ENCODE measurements at places on chromosomes 16 and 17.

GRCh38 chr16:85717393-85718152 lies 28.8 kb upstream of the GINS2 start:
- DNase-seq: no peak

DNA sequence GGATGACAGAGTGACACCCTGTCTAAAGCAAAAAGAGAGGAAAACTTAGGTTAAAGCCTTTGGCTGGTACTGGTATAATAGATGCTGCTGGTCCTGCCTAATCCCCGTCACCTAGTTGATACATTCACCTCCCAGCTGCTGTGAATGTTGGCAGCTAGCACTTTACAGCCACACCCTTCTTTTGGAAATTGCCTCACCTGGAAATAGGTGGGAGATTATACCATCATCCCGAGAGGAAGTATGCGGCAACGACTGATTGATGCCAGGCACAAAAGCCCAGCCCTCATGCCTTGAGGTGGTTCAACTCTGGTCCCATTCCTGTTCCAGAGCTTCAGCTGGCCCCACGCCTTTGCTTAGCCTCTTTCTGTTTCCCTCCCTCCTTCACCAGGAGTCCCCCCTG lies 53.2 kb upstream of the SIAH1 start:
- no peak for DNase-seq

- no peak for DNase-seq
Measured at GRCh38 chr16:68781784-68782183, 44.7 kb downstream of the CDH1 start.

- DNase-seq: no peak
Measured at GRCh38 chr17:33497623-33498022, 204.5 kb upstream of the ASIC2 start.

DNA sequence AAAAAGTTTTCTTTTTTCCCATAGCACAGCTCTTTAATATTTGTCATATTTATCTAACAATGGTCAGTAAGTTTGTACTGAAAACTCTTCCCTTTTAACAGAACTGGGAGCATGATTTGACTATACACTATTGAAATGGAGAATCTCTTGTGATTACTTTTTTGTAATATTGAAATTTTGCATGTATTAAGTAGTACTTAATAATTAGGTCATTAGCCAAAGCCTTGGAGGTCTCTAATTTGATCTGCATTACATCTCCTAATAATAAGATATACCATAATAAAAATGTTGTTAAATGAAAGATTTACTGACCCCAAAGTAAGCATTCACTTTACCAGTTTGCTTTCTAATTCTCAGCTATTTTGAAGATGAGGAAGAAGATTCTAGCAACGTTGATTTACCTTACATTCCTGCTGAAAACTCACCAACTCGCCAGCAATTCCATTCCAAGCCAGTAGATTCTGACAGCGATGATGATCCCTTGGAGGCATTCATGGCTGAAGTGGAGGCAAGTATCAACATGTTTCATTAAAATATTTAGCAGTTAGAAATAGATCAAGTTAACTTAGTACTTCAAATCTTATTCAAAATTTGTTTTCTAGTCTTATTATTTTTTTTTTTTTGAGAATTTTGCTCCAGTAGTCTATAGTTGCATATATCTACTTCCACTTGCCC lies 18.2 kb downstream of the DDX42 start:
- no peak for DNase-seq

DNA sequence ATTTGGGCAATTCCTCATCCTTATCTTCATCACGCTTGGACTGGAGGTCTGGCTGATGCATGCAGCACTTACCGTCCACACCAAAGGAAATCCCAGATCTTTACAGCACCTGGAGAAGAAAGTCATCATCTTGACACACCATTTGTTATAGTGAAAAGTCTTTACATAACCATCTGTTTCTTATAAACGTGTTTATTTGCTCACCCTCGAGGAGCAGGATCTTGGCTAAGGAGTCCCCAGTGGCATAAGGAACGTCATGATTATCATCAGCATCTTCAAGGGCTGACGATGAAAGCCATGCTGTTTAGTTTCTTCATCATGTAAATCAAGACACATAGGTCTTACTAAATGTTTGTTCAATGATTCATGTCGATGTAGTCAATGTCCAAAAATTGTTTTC lies 248.8 kb upstream of the ELAC2 start:
- no peak for DNase-seq

DNA sequence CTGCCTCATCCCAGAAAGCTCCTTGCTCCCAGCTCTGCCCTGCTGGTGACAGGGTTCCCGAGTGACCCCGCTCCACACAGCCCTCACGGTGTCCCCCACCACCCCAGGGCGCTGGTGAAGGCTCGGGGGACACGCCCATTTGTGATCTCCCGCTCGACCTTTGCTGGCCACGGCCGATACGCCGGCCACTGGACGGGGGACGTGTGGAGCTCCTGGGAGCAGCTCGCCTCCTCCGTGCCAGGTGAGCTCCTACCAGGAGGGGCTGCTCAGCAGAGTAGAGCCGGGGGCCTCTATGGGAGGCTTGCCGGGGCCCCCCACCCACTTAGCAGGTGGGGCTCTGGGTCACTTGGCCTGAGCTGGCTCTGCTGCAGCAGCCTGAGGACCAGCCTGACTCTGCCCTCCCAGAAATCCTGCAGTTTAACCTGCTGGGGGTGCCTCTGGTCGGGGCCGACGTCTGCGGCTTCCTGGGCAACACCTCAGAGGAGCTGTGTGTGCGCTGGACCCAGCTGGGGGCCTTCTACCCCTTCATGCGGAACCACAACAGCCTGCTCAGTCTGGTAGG lies 11.2 kb downstream of the GAA start:
- no peak for DNase-seq

DNA sequence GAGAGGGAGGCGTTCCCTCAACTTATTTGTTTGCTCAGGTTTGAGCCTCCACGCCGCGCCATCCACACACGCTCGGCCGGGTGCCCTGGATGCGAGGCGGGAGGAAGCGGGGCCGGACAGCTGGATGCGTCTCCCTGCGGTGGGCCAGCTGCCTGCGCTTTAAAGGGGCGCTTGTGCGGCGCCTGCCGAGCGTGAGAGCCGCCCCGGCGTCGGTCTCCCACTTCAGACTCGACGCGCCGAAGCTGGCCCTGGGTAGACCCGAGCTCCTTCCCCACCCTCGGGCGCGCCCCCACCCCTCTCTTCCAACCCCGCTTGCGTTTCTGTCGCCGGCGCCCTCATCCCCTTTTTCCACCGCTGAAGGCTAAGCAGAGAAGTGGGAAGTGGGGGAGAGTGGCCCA lies 527 bp upstream of the CHAD start:
- no peak for DNase-seq

DNA sequence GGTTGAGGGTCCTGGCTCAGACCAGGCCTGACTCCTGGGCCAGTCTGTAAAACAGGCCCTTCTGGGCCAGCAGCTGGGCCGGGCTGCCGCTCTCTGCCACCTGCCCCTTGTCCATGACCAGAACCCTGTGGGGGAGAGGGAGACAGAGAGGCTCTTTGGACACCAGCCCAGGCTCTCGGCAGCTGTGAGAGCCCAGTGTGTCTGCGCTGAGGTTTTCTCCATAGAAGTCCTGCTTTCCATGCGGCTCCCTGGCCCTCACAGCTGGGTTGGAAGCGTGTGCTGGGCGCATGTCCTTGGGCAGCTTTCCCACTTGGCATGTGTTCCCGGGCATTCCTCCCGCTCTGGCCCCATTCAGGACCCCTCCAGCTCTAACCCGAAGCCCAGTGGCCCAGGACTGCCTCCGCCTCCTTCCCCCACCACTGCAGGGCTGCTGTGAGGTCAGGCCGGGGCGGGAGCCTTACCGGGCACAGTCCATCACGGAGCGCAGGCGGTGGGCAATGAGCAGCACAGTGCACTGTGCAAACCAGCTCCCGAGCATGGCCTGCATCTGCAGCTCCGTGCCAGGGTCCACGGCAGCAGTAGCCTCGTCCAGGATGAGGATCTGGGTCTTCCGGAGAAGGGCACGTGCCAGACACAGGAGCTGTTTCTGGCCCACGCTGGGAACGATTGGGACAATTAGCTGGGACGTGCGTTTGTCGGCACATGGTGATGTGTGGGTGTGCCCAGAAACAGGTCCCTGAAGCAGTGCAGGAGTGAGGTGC lies 73.0 kb downstream of the ABCC6 start:
- no peak for DNase-seq

DNA sequence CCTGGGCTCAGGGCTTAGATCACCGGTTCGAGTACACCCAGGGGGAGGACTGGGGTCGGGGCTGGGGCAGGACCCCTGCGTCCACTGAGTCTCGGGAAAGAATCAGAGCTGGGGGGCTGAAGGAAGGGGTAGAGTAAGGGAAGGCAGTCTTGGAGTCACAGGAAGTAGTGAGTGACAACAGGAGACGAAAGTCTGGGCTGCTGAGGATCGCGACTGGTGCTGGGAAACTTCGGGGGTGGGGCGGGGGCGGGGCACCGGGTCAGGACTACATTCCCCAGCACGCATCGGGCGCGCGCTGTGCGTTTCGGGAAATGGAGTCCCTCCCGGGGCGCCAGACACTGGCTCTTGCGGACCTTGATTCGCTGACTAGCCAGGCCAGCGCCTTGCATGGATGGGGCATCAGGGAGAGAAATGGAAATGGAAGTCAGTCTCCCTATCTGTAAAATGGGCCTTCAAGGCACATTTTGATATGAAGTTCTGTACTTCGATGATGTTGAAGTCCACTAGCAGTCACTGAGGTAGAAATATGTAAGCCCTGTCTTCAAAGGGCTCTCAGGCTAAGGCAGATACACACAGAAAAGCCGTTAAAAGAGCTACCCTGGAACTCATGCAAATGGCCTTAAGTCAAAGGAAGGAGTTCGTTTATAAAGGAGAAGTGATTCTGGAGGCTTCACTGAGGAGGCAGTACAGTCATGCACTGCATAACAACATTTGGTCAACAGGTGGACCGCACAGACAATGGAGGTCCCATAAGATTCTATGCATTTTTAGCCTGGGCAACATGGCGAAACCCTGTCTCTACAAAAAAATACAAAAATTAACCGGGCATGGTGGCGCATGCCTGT lies 697 bp downstream of the CTF1 start:
- peak; percentile 82 for DNase-seq

DNA sequence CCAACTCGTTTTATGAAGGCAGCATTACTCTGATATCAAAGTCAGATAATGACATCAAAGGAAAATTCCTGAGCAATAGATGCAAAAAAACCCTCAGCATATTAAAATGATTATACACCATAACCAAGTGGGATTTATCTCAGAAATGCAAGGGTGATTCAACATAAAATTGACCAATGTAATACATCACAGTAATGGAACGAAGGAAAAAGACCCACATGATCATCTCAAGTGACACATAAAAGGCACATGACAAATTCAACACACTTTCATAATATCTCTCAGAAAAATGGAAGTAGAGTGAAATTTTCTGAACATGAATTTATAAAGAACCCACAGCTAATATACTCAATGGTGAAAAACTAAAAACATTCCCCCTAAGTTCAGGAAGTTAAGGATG lies 118.8 kb downstream of the ITFG1 start:
- no peak for DNase-seq

DNA sequence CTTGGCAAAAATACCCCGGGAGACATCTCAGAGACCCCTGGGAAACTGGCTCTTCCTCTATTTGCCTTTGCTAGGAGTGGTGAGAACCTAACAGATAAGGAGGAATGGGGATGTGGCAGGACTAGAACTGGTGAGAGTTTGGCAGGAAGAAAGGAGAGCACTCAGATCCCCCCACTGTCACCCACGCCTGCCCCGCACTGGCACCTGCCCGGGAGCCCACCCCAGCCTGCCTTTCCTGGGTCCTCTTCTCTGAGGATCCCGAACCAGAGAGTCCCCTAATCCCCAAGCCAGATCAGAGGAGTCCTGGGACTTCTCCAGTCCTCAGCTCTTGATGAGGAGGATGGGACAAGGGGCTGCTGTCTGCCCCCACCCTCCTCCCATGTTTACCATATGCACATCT lies 3.7 kb downstream of the KCNH6 start:
- DNase-seq: no peak

DNA sequence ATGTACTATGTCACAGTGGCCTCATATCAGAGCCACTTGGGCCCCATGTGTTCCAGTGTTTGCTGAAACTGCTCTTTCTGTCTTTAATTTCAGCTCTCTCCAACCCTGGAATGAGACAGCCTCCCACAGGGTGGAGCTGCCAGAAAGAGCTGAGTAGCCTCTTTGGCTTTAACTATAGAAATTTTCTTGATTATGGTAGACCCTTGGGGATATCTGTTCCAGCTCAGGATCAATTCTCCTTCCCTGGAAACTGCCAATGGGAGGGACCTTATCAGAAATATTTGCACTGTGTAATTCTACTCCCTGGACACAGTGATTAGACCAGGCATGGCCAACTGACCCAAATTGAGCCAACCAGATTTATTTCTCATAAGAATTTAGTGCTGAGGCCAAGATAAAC lies 39.0 kb upstream of the KDM8 start:
- DNase-seq: no peak

- peak; percentile 34 for DNase-seq
Measured at GRCh38 chr16:77374384-77374783, 60.5 kb downstream of the ADAMTS18 start.

DNA sequence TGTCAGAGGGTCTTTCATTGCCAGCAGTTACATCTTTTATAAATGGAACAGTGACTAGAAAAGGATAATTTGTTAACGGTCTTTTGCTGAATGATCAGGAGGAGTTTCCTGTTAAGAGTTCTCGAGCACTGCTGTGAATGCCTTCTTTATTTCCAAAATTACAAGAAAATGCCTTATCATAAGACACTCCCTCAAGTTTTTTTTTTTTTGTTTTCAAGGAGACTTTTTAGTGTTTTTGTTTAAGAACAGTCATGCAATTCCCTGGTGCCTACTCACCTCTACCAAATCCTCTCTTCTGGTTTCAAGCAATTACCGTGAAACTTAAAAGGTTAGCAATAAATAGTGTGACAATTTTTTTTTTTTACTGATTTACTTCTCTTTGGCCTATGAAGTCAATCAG lies 19.0 kb upstream of the VWA3A start:
- no peak for DNase-seq

GRCh38 chr17:74757931-74758847 lies 9.8 kb downstream of the NHERF1 start:
- DNase-seq: no peak

DNA sequence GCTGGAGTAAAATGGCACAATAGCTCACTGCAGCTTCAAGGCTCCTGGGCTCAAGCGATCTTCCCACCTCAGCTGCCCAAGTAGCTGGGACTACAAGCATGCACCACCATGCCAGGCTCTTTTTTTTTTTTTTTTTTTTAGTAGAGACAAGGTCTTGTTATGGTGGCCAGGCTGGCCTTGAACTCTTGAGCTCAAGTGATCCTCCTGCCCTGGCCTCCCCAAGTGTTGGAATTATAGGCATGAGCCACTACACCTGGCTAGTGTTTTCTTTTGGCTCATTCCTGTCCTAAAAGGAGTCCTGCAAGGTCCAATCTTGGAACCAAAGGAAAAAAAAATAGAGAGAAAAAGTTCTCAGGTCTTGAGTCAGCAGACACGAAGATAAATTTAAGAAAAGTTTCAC lies 30.8 kb downstream of the PKD1L3 start:
- no peak for DNase-seq

Measured in left renal cortex interstitium (tissue), 4 donors.